Globus pallidus (tissue), 1 donor: ENCODE measurements at places on chromosomes 3 and 15.

DNA sequence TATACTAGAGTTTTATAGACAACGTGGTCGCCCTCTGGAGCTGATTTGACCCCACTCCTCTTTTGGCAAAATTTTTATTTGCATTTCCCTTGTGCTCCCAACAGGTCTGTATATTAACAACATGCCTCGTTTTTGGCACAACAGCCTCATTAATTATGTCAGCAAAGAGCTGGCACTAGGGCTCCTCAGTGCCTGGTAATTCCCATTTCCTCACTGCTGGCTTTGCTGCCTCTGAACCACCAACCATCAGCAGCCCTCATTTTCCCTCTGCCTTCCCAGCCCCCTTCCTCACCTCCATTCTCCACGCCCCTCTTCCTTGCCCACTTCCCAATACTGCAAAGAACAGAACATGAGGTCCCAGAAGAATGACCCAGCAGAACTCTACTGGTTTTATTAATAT, 204.8 kb downstream of the ABHD5 start:
- DNase-seq, result no peak

DNA sequence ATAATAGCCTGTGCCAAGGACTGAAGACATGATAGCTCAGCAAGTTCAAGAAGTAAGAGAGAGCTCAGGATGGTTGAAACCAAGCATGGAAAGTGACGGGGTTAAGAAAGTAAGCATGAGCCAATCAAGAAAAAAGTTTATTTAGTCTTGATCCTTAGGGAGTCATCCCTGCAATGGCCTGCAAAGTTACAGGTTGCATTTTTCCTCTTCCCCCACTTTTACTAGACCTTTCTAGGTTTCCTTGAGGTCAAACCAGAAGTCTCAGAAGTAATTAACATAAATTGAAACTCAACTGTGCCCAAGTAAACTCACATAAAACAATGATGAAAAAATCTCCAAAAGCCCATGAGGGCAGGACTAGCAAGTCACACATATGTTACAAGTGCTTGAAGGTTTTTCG, 250.9 kb downstream of the MAGI1 start:
- DNase-seq, result no peak

DNA sequence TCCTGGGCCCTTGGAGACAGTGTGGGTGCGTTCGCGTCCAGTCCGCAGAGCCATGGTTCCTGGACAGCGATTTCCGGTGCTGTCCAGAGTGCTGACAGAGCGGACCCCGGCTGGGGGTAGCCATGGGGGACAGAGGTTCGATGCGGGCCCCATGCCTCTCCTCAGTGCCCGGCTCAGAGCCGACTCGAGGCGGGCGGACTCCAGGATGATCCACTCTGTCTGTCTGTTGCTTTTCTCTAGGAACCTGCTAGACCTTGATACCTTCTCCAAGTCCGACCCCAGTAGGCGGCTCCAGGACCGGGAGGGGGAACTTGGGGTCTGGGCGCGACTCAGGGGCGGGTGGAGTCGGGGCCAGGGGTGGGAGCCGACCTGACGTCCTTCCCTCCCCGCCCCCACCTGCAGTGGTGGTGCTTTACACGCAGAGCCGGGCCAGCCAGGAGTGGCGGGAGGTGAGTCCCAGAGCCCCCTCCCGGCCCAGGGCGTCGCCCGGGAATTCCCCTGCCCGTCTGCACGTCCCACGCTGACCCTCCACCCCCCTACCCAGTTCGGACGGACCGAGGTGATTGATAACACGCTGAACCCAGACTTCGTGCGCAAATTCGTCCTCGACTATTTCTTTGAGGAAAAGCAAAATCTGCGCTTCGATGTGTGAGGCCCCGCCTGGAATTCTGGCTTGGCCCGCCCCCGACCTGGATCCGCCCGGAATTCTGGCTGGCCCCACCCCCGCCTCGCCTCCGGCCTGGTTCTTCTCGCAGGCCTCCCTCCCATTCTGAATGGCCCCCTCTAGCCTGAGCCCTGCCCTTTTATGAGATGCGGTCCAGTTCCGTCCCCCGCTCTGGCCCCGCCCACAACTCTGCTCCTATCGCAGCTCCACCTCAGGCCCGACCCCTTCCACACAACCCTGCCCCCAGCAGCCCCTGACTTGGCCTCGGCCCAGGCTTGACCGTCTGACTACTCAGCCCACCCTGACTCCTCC, 1.0 kb downstream of the CPNE9 start:
- no peak for DNase-seq

- DNase-seq, result no peak
Observed at GRCh38 chr15:75565062-75565970, 13.8 kb downstream of the PTPN9 start.

DNA sequence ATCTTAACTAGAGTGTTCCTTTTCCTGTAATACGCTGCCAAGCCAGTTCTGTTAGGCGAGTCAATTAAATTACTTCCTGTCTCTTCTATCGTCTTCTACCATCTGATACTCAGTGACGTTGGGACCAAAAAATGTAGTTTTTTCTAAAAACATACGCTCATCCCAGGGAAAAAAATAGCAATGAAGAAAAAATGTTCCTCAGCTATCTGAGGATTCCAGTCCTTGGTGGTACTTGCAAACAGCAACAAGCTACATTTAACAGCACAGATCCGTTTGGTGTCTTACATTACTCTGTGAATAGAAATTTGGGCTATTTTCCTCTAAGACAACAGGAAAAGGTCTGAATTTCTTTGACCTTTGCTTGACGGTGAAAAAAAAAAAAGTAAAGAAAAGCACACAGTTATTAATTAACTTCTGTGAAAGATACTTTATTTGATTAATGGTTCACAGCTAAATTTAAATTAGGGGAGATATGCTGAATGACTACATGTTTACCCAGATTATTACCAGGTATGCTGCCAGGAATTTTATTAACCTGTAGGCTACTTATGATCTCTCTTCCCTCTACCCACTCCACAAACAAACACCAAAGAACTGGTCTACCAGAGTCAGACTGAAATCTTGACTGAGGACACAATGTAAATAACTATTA, 254.4 kb upstream of the ZPLD1 start:
- no peak for DNase-seq

- peak; percentile 7 for DNase-seq
Observed at GRCh38 chr15:95017666-95018328, 786.4 kb downstream of the MCTP2 start.

DNA sequence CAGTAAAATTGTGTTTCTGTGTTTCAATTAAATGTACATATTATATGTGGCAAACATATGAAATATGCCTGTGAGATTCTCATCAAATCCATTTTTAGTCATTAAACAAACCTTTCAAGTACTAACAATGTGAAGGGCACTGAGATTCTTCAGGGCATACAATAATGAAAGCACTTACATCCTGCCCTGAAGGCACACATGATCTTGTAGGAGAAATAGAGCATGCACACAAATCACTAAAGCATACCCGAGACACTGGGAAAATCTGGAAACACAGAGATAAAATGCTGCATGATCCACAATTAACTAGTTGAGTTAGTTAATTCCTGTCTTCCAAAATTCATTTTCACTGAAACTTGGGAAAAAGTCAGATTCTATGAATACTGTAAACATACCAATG, 810.5 kb upstream of the NECTIN3 start:
- no peak for DNase-seq

DNA sequence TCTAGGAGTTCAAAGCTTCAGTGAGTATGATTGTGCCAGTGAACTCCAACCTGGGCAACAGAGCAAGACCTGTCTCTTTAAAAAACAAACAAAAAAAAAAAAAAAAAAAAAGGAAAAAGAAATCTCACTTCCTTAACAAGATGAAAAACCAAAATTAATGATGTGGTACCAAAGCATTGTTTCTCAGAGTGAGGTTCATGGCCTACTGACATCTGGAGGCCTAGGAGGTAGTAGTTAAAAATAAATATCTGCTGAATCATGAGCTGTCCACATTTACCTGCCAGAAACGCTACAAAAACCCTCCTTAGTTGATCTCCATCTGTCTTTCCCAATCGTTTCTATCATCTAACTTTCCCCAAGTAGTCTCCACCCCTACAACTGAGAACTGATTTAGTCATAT, 51.2 kb downstream of the EPHA6 start:
- DNase-seq, result no peak

DNA sequence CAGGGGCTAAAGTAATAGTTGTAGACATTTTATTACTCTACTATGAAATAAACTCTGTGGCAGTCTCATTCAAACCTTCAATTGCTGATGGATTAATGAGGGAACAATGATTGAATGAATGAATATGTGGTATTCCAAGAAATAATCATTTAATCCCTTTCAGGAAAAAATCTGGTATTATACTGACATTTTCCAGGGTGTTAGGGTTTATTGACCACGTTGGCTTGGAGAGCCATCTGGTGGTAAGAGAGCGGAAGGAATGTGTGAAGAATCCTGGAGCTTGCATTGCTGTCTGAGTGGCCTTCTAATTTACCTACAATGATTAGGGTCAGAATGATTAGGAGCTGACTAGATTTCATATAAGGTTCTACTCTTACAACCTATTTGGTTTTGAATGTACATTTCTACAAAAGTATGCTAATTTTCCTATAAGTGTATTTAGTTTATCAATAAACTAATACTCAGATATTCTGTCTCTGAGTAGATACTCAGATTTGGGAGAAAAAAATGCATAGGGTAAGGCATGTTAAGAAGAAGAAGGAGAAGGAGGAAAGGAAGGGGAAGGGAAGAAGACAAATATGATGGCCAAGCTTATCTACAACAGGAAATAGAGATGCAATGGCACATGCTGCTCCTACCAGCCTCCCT, 249.9 kb downstream of the ROBO1 start:
- DNase-seq, result peak; percentile 26

DNA sequence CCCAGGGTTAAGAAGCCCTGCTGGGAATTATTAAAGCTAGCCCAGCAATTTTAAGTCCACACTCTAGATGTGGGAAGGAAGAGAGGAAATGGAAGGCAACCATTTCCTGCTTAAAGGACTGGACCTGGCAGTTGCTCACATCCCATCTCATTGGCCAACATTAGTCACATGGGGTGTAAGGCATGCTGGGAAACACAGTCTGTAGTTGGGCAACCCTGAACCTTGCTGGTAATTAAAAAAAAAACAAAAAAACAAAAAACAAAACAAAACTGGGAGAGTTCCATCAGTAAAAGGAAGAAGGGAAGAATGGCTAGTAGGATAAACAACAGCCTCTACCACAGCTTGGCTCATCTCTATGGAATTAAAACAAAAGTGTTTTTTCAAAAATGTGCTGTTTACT, 136.0 kb downstream of the VGLL4 start:
- no peak for DNase-seq

DNA sequence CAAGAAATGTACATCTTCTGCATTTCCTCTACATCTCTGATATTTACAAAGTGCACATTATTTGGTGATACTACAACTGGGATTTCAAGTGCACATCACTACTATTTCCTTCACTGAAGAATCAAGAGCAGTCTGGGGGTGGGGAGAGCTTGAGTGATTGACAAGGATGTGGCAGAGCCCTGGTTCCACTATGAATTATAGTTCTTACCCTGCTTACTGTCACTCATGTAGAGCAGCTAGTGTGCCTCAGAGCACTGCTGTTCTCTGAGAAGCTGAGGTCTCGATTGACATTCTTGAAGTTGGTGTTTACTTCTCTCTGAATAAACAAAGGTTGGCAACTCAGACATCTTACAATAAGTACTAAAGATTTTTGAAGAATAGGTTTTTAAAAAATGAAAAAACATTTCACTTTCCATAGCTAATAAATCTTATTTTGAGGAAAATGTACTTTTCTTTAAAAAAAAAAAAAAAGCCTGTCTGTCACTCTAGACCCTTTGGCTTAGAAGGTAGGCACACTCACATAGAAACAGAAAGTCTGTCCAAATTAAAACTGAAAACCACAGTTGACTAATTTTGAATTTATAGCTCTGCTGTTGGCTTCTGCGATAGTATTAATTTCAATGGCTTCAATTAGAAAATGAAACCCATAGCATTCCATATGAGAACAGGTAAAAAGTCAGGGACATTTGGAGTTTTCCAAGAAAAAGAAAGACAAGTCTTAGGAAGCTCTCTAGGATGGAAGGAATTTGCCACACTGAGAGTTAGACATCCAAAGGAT, 5.6 kb downstream of the GREM1 start:
- DNase-seq, result no peak

- no peak for DNase-seq
Observed at GRCh38 chr3:48516571-48516970, 12.6 kb upstream of the SHISA5 start.

- DNase-seq, result no peak
Observed at GRCh38 chr3:170751083-170751898, 118.7 kb downstream of the RPL22L1 start.

DNA sequence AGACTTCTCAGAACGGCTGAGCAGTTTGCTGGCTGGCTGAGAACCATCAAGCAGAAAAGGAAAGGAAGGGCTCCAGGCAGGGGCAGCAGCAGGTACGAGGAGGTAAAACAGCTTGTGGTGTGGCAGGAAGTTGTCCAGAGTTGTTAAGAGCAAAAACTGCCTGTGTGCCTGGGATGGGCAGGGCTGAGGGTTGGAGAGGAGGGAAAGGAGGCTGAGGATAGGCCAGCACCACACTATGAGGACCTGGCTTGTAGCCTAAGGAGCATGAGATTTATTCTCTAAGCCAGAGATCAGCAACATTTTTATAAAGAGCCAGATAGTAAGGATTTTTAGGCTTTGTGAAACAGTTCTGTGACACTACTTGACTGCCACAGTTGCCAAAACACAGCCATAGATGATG, 8.0 kb downstream of the IGSF10 start:
- DNase-seq, result no peak

DNA sequence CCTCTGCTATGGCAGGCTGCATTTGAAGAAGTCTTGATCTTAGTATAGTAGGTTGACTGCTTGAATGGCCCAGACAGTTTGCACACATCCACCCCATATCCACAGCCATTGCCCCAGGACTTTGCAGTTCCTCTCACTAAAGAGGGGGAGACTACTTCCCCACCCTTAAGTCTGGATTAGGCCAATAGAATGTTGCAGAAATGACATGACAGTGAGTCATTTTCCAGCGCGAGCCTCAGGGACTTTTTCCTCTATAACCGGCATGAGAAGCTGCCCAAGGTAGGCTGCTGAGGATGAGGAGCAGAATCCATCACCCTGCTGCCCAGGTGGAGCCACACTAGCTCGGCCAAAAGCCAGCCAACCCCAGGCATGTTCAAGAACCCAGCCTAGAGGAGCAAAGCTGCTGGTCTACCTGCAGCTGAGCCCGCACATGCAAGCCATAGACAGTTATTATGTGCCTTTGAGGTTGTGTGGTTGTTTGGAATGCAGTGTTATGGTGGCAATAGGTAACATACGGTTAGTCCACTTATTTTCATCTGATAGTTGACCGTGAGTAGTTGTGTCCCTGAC, 113.9 kb downstream of the TLE3 start:
- no peak for DNase-seq

DNA sequence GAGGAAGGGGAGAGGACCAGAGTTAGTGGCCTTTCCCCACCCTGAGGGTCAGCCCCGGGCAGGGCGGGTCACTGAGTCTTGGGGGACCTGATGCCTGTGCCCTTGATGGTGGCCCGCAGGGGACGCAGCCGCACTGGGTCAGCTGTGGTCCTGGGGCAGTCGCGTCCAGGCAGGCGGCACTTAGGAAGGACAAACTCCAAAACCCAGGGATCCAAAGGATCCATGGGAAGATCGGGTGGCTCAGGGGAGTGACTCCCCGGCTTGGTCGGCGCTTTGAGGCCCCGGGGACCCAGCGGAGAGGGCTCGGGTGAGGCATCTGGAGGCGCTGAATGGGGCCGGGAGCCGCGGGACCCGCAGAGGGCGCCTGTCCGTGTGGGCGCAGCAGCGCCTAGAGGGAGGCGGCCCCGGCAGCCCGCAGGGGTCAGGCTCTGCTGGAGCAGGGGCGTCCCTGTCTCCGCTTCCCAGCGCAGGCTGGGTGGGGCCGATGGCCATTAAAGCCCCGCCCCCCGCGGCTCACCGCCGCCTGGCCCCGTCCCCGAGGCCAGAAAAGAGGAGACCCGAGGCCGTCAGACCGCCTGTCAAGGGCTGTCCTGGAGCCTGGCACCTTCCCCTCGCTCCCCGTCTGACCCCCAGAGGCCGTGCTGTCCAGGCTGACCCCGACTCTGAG, 17.5 kb downstream of the CIDEC start:
- DNase-seq, result no peak
